ENCODE measurements at places on chromosomes 3 and 15.
A peak's percentile ranks its signal among the peaks of the same experiment; 100 is the strongest.

DNA sequence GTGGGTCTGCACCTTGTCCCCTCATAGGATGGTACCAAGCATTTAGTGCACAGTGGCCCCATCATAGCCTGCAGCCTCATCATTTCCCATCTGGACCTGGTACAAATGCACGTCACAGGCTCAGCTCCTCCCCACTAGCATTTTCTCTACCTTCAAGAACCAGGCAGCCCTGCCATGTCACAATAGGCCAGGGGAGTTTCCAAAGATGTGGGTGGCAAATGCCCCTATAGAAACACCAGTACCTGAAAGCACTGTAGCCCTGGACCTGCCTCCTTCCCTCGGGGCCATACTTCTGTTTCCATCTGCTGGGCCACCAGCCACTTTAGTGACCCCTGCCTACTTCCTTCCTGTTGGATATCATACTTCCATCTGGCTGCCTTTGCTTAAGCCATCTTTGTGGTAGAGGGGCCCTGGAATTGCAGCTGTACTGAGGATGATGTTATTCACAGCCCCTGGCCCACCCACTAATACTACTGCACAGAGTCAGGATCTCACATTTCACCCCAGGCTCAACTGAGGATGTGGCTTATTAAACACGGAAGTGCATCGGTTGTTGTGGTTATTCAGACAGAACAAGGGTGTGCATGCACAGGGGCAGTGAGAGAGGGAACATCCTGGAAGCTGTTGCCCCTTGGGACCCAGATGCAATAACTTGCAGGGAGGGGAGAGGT is 3.8 kb downstream of the TCTA start:
- H3K4me3 ChIP-seq, result peak overlapping the region; percentile 42
- no peaks in the 10 kb centered on the region for H3K27me3 ChIP-seq
- no peaks in the 10 kb centered on the region for H3K36me3 ChIP-seq

DNA sequence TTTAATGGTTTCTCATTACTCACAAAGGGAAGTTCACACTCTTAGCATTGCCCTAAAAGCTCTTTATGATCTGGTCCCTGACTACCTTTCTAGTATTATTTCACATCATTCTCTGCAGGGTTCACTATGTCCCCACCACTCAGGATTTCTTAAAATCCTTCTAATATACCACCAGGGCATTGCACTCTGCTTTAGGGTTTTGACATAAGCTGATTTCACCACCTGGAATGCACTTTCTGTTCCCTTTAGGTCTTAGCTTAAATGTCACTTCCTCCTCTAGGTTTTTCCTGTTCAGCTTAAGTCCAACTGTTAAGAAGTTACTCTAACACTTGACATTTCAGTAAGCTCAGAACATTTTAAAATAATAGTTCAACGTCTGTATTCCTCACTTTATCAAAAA is 81.7 kb downstream of the HCN4 start:
- H3K27me3 ChIP-seq, result no peaks in the 10 kb centered on the region
- no peaks in the 10 kb centered on the region for H3K36me3 ChIP-seq
- no peaks in the 10 kb centered on the region for H3K4me1 ChIP-seq
- no peak overlapping the region for H3K27ac ChIP-seq

DNA sequence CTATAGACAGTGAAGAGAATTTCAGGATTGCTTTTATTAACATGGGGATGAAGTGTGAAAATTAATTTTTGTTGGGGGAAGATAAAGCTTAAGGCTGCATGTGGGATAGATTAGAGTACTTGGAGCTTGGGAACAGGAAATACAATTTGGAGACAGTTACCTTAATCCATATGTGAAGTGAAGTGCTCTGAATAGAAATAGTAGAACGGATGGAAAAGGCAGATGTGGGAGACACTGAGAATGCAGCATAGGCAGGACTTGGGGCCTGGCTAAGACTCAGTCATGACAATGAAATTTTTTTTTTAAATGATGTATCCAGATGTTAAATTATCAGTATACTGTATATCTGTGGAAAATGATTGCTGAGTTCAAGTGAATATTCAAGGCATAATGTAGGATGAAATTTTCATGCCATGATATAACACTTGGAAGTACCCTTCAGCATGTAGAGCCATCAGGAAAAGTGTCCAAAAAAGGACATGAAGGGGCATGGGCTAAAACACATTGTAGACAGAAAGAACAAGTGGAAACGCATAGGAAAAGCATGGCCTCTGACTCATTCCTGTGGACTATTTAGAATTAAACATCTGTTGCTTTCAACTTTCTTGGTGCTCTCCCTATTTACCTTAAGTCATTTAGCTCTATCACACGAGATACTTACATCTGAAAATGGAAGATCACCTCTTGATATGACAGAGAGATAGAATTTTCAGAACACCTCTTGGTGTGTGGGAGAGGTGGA is 134.8 kb downstream of the RBMS3 start:
- no peaks in the 10 kb centered on the region for H3K4me1 ChIP-seq
- H3K4me3 ChIP-seq, result no peak overlapping the region
- no peak overlapping the region for H3K27ac ChIP-seq

GRCh38 chr3:4772171-4772804 is 206.9 kb upstream of the BHLHE40 start:
- DNase-seq, result no peak
- H3K4me3 ChIP-seq, result no peak overlapping the region
- no peaks in the 10 kb centered on the region for H3K27me3 ChIP-seq
- no peaks in the 10 kb centered on the region for H3K4me1 ChIP-seq

Measured in T-cell (primary cell).